ENCODE measurements at places on chromosomes 7 and 10.

DNA sequence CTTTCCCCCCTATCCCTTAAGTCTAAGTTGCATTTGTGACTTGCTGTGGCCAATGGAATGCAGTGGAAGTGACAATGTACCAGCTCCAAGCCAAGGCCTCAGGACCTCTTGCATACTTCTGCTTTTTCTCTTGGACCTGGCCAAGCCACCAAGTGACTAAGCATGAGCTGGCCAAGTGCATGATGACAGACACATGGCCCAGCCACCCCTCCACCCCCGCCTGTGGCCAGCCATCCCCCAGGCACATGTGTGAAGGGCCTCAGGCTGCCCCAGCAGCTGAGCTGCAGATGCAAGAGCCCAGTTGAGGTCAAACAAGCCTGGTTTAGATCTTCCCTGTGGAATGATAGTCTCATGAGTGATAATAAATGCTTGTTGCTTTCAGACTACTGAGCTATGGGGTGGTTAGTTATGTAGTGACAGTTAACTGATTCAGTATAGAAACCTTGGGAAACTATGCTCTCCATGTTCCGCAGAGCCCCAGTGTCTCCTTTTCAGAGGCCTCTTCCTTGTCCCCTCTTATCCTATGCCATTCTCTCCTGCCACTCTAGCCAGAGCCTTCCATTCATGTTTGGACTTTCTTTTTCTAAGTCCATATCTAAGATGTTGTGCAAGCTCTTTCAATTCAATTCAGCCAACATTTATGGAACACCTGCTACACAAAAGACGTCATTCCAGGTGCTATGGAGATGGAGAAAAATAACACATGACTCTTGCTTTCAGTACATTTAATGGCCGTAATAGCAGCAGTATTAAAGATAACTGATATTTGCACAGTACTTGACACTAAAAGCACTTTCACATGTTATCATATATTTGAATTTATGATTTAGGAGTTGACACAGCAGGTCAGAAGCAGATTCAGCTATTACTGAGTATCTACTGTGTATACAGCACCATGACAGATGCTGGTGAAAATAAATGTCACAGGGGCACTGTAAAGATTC, 55.5 kb upstream of the LOXL4 start:
- DNase-seq = no peak

DNA sequence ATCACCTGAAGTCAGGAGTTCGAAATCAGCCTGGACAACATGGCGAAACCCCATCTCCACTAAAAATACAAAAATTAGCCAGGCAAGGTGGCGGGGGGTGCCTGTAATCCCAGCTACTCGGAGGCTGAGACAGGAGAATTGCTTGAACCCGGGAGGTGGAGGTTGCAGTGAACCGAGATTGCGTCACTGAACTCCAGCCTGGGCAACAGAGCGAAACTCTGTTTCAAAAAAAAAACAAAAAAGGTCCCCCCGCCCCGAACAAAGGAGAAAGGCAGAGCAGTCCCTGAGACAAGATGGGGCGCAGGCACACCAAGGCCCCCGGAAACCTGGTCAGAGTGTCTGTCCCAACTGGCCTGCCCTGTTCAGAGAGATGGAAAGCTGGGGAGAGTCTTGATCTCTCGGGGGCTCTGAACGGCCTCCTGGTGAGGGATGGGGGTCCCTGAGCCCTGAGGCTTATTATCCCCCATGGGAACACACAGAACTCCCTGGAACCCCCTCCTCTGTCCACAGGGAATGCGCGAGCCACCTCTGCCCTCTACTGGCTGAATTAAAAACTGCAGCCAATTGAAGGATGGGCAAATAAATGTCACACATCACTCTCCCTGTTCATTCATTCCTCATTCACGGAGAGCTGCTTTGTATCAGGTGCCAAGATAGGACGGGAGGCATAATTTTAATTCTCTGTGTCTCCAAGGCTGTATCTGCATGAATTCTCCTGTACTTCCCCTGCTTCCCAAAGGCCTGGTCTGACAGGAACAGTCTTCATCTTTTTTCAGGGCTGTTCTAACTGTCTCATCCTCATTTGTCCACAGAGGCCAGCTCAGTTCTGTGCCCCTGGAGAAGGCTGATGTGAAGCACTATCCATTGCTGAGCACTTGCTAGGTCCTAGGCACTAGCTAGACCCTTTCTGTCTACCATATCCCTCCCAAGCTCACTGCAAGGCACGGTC, 28.9 kb downstream of the MAT1A start:
- peak; percentile 17 for DNase-seq

- no peak for DNase-seq
Observed at GRCh38 chr10:32161586-32161985, 105.4 kb upstream of the KIF5B start.

- DNase-seq = no peak
Observed at GRCh38 chr10:126208726-126209302, 179.5 kb downstream of the ADAM12 start.

DNA sequence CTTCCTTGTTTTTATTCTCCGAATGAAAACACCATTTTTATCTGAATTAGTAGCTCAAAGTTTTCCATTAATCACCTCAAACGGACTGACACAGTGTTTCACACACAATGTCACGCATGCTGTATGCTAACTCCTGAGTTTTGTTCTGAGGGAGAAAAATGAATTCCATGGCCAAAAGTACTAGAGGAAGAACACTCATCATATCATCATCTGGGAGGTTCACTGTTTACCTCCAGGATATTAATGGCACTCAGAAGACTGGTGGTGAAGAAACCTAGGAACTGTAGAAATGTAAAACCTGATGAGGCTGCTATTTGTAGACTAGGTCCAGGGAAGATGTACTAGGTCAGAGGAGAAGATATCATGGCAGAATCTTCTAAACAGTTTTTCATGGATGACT, 395.6 kb upstream of the ETV1 start:
- DNase-seq = no peak

GRCh38 chr7:120990468-120991118, 2.1 kb downstream of the CPED1 start:
- DNase-seq = no peak

DNA sequence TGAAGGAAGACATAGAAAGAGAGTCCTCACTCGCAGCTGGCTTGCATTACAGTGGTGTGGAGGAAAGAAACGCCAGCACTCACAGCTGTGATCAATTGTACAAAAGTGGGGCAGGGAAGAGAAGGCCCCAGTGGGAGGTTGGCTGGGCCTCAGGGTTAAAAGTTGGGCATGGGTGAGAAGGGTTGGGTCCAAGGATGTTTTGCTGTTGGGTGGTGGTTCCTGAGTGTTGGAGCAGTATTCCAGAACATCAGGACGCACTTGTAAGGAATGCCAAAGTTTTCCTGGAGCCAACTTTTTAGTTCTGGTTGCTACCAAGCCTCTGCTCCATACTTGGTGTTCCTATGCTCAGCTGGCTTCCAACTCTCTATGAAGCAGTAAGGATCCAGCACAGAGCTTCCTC, 55.4 kb upstream of the MKRN1 start:
- DNase-seq = no peak

GRCh38 chr10:131944976-131945695, 36.6 kb downstream of the BNIP3 start:
- DNase-seq = no peak

GRCh38 chr7:25028370-25029021, 48.5 kb upstream of the OSBPL3 start:
- DNase-seq = no peak

DNA sequence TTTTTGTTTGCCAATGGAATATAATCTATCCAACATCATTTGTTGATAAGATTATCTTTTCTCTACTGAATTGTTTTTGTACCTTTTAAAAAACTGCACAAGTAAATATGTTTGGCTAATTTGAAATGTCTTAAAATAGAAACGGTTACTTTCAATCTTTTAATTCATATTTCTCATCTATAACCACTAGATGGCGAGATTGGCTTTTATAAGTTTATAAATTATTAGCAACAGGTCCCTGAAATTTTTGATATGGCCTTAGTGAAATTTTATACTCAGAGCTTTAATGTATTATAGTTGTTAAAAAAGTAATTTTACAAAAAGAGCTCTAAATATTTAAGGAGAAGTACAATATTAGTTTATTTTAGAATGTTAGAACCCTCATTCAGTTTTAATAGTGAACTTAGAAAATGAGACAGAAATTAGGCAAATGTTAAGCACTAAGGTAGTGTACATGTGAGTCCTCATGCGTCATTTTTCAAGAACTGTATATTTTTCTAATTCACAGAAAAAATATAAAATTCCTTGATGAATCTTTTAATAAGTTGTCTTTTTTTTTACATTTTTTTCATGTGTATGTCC, 592.5 kb downstream of the ARL4A start:
- no peak for DNase-seq

GRCh38 chr7:106795084-106795876, 69.8 kb upstream of the PIK3CG start:
- DNase-seq = no peak

DNA sequence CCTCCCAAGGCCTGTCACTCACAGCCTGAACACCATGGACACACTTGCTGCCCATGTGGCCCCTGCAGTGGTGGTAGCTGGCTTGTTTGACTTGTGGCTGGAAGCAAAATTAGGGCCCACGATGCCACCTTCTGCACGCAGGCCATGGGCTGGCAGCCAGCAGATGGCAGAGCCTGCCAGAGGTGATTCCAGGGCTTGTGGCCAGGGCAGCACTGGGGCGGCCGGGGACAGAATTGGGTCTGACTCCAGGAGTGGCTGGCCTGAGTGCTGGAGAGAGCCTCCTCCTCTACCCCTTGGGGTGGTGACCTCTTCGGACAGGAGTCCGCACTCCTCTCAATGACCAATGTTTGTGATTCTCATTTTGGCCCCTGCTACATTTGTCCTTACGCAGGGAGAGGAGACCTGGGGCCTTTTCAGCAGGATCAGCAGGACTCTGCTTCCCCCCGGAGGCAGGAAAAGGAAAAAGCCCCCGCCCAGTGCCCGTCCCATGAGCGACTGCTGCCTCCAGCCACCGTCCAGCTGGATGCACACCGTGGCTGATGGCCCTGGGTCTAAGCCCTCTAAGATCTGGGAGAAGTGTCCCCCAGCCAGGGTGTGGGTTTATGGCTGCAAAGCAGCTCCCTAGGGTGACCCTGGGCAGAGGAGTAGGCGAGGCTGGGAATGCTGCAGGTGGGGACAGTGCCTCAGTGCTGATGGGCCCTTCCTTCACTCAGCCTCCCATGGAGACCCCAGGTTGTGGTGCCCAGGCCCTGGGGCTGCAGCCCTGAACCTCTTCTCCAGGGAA, 26.5 kb downstream of the DNAJB12 start:
- DNase-seq = no peak

- no peak for DNase-seq
Observed at GRCh38 chr10:30691639-30692015, 62.1 kb upstream of the LYZL2 start.

DNA sequence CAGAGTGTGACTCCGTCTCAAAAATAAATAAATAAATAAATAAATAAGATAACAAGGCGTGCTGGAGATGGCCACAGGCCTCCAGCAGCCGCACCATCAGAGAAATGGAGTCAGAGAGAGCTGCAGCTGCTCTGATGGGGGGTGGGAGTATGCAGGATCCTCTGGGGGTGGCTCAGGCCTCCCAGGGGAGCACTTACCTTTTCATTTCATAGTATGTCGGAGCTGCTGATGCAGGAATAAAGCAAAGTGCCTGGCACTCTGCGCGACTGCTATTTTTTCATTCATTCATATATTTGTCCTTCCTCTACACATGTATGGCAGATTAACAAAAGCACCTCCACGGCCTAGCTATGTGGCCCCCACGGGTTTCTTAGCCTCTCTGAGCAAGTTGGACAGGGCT, 175.9 kb downstream of the CUX1 start:
- no peak for DNase-seq

- no peak for DNase-seq
Observed at GRCh38 chr10:50322077-50322476, 70.8 kb upstream of the ASAH2 start.

- DNase-seq = no peak
Observed at GRCh38 chr7:24974026-24974832, 5.7 kb downstream of the OSBPL3 start.

- no peak for DNase-seq
Observed at GRCh38 chr10:30818854-30819253, 189.3 kb upstream of the LYZL2 start.

DNA sequence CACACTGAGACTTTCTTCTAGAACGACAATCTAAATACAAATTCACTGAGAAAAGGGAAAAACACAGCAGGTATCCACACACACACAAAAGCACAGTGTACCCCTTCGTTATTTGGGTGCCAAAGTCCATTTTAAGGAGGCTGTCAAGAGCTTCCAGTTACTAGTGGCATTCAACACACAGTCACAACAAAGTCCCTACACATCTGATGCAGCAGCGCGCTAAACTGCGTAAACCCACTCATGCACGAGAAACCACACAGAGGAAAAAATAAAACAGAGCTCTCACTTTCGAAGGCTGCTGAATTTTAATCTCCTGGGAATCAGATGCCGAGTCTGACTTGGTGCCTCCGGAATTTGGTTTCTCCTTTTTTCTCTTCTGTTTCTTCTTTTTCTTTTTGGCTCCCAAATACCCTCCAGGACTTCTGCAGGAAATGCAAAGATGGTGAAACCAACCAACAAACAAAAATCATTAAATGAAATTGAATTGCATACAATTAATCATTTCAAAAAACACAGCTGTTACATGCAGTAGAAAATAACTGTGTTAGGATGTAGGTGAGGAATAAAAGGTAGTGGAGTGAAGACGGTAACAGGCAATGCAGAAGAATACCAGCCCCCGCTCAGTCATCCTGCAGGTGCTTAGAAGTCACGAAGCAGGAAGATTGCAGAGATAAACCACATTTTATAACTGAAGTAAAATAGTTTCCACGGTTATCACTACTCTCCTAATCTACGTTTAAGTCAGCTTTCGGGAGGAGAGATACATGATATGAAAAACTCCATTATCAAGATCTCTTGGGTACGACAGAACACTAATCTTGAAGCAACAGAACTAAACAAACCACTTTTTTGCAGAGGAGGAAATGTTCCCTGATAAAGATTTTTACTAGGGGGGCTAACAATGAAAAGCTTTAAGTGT, 27.1 kb downstream of the NMT2 start:
- DNase-seq = peak; percentile 31

DNA sequence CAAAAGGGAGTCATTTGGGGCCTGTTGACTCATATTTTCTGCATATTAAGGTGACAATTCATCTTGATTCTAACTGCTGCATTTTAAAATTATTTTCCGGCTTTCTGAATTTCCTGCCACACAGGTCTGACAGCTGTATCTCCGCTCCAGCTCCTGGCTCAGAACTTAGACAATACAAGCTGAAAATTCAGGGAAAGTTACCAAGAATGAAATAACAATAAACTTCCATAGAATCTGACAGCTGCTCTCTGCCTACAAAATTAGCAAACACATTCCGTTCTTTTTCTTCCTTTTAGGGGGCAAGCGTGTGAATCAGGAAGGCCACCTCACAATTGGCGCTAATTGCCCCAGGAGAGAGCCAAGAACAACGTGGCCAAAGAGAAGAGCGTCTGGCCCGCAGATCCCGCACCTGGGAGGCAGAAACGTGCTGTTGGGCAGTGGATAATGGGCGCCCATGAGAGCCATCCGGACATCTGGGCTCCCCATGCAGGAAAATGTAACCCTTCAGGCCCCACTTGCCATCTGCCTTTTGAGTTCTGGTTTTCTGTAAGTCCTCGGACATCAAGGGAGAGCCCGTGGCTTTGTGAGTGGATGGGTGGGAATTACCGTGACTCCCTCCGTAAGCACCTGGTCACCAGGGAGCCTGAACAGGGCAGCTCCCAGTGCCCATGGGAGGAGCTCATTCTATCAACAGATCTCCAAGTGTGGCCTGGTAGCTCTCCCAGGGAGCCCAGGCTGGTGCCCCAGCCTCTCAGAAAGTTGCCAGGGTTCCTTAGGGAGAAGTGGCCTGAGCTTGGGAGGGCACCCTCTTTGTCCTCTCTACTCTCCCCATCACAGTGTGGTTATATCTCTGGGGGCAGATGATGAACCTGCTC, 5.0 kb downstream of the CLRN3 start:
- DNase-seq = no peak
